ENCODE measurements at places on chromosomes 16 and 17.
A peak's percentile ranks its signal among the peaks of the same experiment; 100 is the strongest.

DNA sequence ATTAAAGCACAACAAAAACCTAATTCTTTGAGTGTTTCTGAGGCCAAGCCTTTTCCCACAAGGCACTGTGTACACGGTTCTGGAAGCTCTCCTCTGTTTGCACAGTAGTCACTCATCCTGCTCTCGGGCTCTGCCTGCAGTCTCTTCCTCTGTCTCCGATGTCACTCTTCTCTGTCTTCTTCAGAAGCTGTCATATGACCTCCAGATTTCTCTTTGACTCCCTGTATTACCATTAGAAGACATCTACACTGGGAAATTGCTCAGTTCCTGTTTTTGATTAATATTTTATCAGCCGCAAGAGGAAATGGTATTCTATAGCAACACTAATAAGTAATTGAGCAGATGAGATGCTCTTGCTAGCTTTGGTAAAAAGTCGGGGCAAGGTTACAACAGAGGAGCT is 422.9 kb downstream of the WWOX start:
- DNase-seq, result no peak

- peak; percentile 13 for DNase-seq
Measured at GRCh38 chr16:5072334-5073278, 963 bp downstream of the ALG1 start.

- DNase-seq, result no peak
Measured at GRCh38 chr17:81314398-81315081, 19.4 kb upstream of the SLC38A10 start.

DNA sequence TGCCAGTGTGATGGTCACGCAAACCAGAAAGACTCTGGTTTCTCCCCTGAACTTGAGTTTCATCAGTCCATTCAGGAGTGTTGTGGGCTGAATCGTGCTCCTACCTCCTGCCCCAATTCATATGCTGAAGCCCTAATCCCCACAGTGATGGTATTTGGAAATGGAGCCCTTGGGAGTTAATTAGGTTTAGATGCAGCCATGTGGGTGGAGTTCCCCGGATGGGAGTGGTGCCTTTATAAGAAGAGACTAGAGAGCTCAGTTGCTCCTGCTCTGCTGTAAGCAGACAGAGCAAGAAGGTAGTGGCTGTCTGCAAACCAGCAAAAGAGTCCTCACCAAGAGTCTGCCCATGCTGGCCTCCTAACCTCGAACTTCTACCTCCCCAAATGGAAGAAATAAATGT is 160.3 kb upstream of the DYNLRB2 start:
- DNase-seq, result no peak

DNA sequence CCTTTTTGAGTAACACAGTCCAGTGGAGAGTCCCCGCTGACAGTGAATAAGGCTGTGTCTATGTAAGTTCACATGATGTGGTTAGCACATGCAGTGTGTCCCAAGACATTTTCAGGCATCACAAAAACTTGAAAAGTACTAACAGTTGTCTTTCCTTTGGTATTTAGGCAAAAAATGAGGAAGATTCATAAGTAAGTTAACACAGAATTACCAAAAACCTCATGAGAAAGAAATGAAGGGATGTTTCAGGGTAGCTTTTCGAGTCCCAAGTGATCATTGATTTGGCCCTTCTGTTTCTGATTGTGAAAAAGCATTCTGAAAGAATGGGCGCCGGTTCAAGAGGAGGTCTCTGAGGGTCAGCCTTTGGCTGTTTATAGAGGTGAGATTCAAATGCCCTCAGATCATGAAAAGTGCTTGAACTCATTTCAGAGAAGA is 529 bp upstream of the ASPA start:
- DNase-seq, result no peak

- DNase-seq, result no peak
Measured at GRCh38 chr17:76796081-76796480, 58.2 kb downstream of the MFSD11 start.

DNA sequence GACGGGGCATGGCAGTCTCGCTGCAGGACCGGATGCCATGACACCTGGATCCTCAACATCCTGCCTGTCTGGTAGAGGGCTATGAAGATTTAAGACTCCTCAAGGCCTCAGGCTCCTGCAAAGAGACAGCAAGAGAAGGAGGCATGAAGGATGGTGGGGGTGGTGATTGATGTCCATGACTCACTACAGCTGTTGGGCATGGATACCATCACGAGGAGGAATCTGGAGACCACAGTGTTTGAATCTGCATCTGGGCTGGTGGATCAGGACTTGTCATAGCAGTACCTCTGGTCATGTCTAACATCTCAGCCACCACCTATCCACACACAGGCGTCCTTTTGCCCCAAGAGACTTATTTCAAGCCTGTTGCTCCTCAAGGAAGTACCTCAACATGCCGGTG is 50.2 kb upstream of the WSCD1 start:
- DNase-seq, result no peak

DNA sequence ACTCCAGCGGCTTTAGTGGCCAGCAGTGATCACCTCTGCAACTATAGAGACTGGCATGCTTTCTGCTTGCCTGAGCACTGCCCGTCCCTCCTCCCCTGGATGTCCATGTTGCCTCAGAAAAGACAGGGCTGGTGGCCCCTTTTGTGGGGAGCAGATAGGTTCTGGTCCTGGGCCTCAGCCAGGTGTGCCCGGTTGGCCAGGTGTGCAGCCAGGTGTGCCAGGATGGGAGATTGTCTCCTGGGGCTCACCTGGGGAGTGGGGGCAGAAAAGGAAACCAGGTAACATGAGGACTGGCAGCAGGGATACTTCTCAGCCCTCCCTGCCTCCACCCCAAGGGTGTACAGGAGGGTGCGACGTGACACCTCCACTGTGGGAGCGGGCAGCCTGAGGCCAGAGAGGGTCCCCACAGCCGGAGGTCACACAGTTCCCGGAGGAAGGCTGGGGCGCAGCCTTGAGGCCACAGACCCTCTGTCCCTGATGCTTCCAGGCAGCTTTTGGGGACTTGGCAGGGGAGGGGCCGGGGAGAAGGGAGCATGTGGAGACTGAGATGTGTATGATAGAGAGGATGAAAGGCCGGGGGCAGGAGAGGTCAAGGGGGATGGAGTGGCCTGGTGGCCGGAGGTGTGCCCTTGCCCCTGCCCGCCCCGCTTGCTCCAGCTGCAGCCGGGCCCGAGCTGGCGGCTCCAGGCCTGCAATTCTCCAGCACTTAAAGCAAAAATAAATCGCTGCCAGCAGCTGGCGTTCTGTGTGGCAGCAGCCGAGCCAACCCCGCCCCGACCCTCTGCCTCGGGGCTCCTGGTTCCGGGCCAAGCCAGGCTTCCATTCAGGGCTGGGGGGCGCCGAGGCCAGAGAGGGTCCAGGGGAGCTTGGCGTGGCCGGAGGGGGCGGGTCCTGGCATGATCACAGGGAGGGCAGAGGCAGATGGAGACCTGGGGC is 6.7 kb downstream of the KCNJ12 start:
- no peak for DNase-seq

- DNase-seq, result peak; percentile 84
Measured at GRCh38 chr16:81567987-81568748, 123.6 kb downstream of the CMIP start.

All from foreskin fibroblast (primary cell).